ENCODE measurements at places on chromosomes 2 and 18.
A peak's percentile ranks its signal among the peaks of the same experiment; 100 is the strongest.

DNA sequence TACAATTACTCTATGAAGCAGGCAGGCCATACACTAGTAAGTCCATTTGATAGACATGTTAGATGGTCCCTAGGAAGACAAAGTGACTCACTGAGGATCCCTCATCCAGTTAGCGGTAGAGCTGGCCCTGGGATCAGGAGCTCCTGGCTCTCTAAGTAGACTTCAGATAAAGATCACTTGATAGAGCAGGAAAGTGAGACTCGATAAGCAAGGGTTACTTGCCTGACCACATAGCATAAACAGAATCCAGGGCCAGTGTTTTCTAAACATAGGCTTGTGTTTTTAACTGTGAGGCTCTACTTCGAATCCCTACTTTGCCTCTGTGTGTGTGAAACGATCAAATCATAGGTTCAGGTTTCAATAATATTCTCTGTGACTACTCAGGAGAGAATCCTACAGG is 355.2 kb upstream of the TRIB2 start:
- no peak for DNase-seq
- H3K27me3 ChIP-seq: no peaks in the 10 kb centered on the region
- no peak overlapping the region for H3K27ac ChIP-seq
- no peak overlapping the region for H3K4me3 ChIP-seq

DNA sequence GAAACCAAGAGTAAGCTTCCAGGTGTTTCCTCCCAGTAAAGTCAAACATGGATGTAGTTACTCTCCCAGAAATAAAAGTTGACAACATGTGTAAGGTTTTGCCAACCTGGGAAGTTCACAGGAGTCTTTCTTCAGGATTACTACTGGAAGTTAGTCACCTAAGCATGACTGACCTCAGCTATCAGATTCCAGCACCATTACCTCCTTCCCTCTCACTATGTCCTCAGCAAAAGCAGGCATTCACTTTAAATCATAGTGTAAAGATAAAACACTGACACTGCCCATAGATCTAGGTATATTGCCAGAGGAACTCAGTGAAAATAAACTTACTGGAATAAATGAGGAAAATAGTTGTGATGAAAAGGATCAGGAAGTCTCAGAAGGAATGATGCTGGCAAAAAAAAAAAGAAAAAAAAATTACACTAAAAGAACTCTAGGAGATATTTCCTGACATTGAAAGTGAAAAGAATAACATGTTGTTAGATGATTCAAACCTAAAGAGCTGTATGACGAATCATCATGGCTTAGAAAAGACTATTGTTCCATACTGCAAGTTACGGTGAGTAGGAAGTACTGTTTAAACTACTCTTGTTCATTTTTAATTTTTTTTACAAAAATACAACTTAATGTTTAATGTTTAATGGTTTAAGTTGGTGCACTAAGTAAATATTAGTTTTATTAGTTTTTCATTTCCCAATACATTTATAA is 484.5 kb upstream of the ZNF804A start:
- DNase-seq: no peak
- no peaks in the 10 kb centered on the region for H3K27me3 ChIP-seq
- H3K4me1 ChIP-seq: no peaks in the 10 kb centered on the region
- no peak overlapping the region for H3K4me3 ChIP-seq
- H3K27ac ChIP-seq: no peak overlapping the region

GRCh38 chr2:207334301-207334623 is 168.5 kb upstream of the KLF7 start:
- H3K27me3 ChIP-seq: no peaks in the 10 kb centered on the region
- peaks cover 7% of the 10 kb centered on the region for H3K36me3 ChIP-seq
- H3K4me1 ChIP-seq: peaks cover 89% of the 10 kb centered on the region

DNA sequence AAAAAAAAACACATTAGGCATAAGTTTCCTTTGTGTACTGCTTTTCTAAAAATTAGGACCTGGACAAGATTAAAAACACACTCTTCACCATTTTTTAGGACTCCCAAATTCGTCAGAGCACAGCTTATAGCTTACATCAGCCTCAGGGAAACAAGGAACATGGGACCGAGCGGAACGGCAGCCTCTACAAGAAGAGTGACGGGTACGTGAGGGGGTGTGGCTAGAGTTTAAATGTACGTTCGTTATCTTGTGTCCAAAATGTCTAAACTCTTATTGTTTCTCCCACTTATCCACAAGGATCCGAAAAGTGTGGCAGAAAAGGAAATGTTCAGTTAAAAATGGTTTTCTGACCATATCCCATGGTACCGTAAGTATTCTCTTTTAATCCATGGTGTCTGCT is 78.9 kb downstream of the ITGB1BP1 start:
- H3K36me3 ChIP-seq: no peaks in the 10 kb centered on the region
- H3K4me3 ChIP-seq: no peak overlapping the region
- no peak for DNase-seq
- no peak overlapping the region for H3K27ac ChIP-seq
- no peaks in the 10 kb centered on the region for H3K27me3 ChIP-seq

GRCh38 chr2:128260239-128261138 is 58.2 kb downstream of the HS6ST1 start:
- H3K4me3 ChIP-seq: no peak overlapping the region
- no peaks in the 10 kb centered on the region for H3K36me3 ChIP-seq
- H3K27me3 ChIP-seq: no peaks in the 10 kb centered on the region
- no peak for DNase-seq
- H3K27ac ChIP-seq: no peak overlapping the region

DNA sequence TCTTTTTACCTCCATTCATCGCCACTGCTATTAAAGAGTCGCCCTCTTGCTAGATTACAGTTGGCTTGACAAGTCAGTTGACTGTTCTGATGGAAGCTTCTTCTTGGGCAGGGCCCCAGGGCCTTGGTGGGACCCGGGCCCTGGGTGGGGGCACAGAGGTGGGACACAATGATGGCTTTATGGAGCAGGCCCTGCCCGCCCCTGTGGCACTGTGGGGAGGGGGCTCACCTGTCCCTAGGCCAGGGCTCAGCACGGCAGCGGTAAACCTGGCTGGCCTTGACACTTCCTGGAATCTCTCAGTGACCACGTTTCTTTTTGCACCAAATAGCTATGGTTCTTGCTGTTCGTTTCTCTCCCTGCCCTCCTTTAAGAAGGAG is 4.9 kb upstream of the HS6ST1 start:
- H3K4me3 ChIP-seq: peak overlapping the region; percentile 61
- H3K27me3 ChIP-seq: peaks cover 12% of the 10 kb centered on the region
- H3K27ac ChIP-seq: no peak overlapping the region
- no peaks in the 10 kb centered on the region for H3K36me3 ChIP-seq

GRCh38 chr2:81266106-81266505 is 961.6 kb upstream of the LRRTM1 start:
- no peak for DNase-seq
- no peak overlapping the region for H3K27ac ChIP-seq
- no peaks in the 10 kb centered on the region for H3K27me3 ChIP-seq
- no peak overlapping the region for H3K4me3 ChIP-seq
- H3K36me3 ChIP-seq: no peaks in the 10 kb centered on the region

- no peak for DNase-seq
- no peak overlapping the region for H3K27ac ChIP-seq
- H3K36me3 ChIP-seq: no peaks in the 10 kb centered on the region
- H3K4me3 ChIP-seq: no peak overlapping the region
Observed at GRCh38 chr2:148533685-148534084, 110.9 kb upstream of the EPC2 start.

DNA sequence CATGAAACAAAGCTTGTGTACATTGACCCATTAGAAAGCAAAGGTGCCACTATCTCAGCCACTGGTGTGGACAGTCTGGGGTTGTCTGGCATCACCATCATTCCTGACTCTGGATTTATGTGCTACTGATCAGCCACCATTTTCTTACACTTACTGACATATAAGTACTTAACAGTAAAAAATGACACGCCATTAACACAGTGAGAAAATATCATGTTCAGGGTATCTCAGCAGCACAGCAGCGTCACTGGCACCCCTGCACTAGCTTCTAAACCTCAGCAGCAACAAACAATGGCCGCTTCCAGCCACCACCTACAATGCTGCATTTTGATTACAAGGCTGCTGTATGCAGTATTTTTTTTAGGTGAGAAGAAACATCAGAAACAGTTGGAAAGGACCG is 253.4 kb upstream of the HDAC4 start:
- H3K27me3 ChIP-seq: peaks cover 2% of the 10 kb centered on the region
- no peak overlapping the region for H3K4me3 ChIP-seq

- H3K4me3 ChIP-seq: no peak overlapping the region
- DNase-seq: no peak
- H3K27me3 ChIP-seq: no peaks in the 10 kb centered on the region
- H3K36me3 ChIP-seq: no peaks in the 10 kb centered on the region
Observed at GRCh38 chr18:8958660-8959059, 143.8 kb upstream of the NDUFV2 start.

- H3K36me3 ChIP-seq: no peaks in the 10 kb centered on the region
- no peak for DNase-seq
- H3K27me3 ChIP-seq: peaks cover 52% of the 10 kb centered on the region
- no peak overlapping the region for H3K27ac ChIP-seq
Observed at GRCh38 chr2:45020439-45020838, 11.2 kb upstream of the SIX2 start.

- peak overlapping the region; percentile 84 for H3K4me3 ChIP-seq
- H3K36me3 ChIP-seq: no peaks in the 10 kb centered on the region
- peak overlapping the region; percentile 80 for H3K27ac ChIP-seq
- H3K4me1 ChIP-seq: peaks cover 4% of the 10 kb centered on the region
- peak; percentile 90 for DNase-seq
- H3K27me3 ChIP-seq: no peaks in the 10 kb centered on the region
Observed at GRCh38 chr2:25215948-25216679, 47.7 kb upstream of the POMC start.

- peaks cover 10% of the 10 kb centered on the region for H3K27me3 ChIP-seq
- DNase-seq: no peak
- H3K4me1 ChIP-seq: peaks cover 9% of the 10 kb centered on the region
- H3K4me3 ChIP-seq: no peak overlapping the region
- peaks cover 4% of the 10 kb centered on the region for H3K36me3 ChIP-seq
Observed at GRCh38 chr18:45844938-45845337, 19.5 kb downstream of the SIGLEC15 start.

DNA sequence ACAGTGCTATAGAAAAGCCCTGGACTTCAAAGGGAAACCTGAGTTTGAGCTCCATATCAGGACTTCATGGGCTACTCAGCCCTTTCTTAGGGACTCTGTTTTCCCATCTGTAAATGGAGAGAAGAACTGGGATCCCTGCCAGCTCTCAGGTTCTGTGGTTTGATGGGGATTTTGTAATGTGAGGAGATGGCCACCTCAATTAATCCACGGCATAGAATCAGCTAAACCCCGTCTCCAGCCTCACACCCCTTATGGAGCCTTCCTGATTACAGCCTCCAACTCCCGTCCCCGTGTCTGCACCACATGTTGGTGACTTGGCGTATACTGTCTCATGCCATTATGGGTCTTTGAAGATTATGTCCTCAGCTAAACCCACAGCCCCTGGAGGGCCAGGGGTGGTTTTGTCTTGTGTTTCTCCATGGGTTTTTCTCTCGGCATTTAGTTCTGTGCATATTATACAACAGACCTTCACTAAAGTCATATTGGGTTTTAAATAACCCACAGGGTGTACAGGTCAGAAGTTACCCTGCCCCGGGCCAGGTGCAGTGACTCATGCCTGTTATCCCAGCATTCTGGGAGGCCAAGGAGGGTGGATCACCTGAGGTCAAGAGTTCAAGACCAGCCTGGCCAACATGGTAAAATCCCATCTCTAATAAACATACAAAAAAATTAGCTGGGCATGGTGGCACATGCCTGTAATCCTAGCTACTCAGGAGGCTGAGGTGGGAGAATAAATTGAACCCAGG is 63.8 kb upstream of the PPP1CB start:
- H3K4me3 ChIP-seq: no peak overlapping the region
- no peaks in the 10 kb centered on the region for H3K27me3 ChIP-seq
- H3K4me1 ChIP-seq: peaks cover 27% of the 10 kb centered on the region
- no peak for DNase-seq
- no peak overlapping the region for H3K27ac ChIP-seq
- H3K36me3 ChIP-seq: no peaks in the 10 kb centered on the region

Data from activated T-cell treated with anti-CD3 and anti-CD28 coated beads, Interleukin-2, amount 50 U/mL, for 72 hours (primary cell).